ENCODE measurements at places on chromosomes 12 and 14. TPM values are rescaled to one million over a fixed set of nuclear protein-coding genes. Genes with fewer than 3 reads are reported as not detected.

Gene GPR84
- total RNA-seq = not detected

Gene DHRS7
- 47.8 TPM for total RNA-seq

Gene PIWIL1
- not detected for total RNA-seq

Gene HNRNPC
- total RNA-seq = 1,681 TPM

GRCh38 chr12:6056406-6057240, 67.8 kb downstream of the VWF start:
- H3K36me3 ChIP-seq = no peaks in the 10 kb centered on the region
- peaks cover 6% of the 10 kb centered on the region for H3K4me1 ChIP-seq
- no peak overlapping the region for H3K27ac ChIP-seq
- peak; percentile 67 for DNase-seq

DNA sequence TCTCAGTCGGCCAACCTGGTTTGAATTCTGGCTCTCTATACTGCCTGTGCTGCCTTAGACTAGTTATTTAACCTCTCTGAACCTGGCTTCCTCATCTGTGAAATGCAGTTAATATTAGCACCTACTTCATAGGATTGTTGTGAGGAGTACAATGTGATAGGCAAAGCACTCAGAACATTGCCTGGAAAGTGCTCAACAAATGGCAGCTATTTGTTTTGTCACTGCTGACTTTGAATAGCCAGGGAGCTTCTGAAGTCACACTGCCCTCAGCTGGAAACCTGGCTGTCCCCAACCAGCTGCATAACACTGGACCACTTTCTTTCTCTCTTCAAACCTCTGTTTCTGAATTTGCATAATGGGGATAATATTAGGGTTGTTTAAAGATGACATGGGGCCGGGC, 9.6 kb downstream of the TMEM30B start:
- no peak overlapping the region for H3K27ac ChIP-seq
- no peaks in the 10 kb centered on the region for H3K4me1 ChIP-seq
- DNase-seq = no peak
- no peaks in the 10 kb centered on the region for H3K36me3 ChIP-seq
- H3K27me3 ChIP-seq = peaks cover 18% of the 10 kb centered on the region
- no peak overlapping the region for H3K4me3 ChIP-seq

DNA sequence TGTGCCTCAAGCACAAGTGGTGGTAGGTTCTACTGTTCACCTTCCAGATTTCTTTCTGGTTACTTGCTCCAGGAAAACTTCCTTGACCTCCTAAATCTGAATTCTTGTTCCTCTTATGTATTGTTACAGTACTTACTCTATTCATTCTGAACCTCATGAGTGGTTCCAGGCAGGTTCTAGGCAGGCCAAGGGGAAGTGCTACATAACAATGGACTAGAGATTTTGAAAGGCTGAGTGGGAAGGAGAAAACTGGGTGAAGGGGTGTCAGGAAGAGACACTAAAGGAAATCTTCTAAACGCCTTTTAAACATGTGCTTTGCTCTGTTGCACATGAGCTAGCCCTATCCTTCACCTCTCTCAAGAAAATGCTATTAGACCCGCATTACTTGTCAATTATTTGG, 1.6 kb downstream of the YARS2 start:
- no peak for DNase-seq
- H3K4me1 ChIP-seq = peaks cover 17% of the 10 kb centered on the region
- peaks cover 16% of the 10 kb centered on the region for H3K36me3 ChIP-seq
- peak overlapping the region; percentile 91 for H3K4me3 ChIP-seq
- H3K27me3 ChIP-seq = no peaks in the 10 kb centered on the region

GRCh38 chr14:32596390-32596789, 267.3 kb downstream of the AKAP6 start:
- no peak for DNase-seq
- no peak overlapping the region for H3K27ac ChIP-seq
- H3K4me1 ChIP-seq = peaks cover 5% of the 10 kb centered on the region
- H3K36me3 ChIP-seq = no peaks in the 10 kb centered on the region
- H3K4me3 ChIP-seq = no peak overlapping the region
- H3K27me3 ChIP-seq = no peaks in the 10 kb centered on the region

- H3K27me3 ChIP-seq = no peaks in the 10 kb centered on the region
- H3K27ac ChIP-seq = no peak overlapping the region
- peaks cover 5% of the 10 kb centered on the region for H3K4me1 ChIP-seq
- no peaks in the 10 kb centered on the region for H3K36me3 ChIP-seq
- no peak overlapping the region for H3K4me3 ChIP-seq
- no peak for DNase-seq
These were observed 120.5 kb downstream of the TBC1D30 start for GRCh38 chr12:64944966-64945365.

DNA sequence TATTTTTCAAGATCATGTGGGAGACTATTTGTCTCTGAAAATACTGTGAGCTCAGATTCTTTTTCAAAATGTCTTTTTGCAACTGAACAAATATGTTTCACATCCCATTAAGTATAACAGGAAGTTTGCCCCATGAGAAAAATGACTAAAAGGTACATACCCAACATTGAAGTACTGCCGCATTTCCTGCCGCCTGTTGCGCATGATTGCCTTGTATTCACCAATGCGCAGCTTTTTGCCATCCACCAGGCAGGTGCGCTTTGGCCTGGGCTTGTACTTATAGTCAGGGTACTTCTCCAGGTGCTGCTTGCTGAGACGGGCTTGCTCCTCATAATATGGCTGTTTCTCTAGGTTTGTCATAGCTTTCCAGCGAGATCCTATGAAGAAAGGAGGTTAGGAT, 413.2 kb downstream of the SOX5 start:
- H3K27ac ChIP-seq = no peak overlapping the region
- no peak for DNase-seq
- H3K4me1 ChIP-seq = no peaks in the 10 kb centered on the region
- H3K4me3 ChIP-seq = no peak overlapping the region
- H3K36me3 ChIP-seq = peaks cover 20% of the 10 kb centered on the region

DNA sequence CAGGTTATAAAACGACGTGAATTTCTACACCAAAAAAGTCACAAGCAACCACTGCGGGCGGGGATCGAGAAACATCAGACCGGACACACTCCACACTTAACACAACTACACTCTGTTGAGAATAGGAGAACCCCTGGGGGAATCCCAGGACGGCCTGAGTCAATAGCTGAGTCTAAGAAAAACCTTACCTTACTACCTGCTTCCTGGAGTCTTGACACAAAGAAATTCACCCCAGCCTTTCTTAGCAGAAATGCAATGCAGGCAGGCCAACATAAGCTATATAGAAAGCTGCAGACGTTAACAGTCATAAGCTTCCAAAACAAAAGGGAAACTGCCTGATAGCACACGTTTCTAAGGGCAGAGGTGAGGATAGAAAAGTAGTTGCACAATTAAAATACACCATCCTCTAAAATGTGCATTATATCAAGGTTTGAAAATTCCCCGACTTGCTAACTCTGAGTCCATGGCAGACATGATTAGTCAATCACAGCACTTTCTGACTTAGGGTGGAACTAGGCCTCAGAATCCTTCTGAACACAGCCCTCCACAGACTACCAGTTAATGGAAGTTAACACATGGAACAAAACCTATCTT, 68.0 kb downstream of the CCDC88C start:
- peaks cover 42% of the 10 kb centered on the region for H3K4me1 ChIP-seq
- peak overlapping the region; percentile 64 for H3K27ac ChIP-seq
- no peak overlapping the region for H3K4me3 ChIP-seq
- no peaks in the 10 kb centered on the region for H3K36me3 ChIP-seq
- DNase-seq = no peak
- no peaks in the 10 kb centered on the region for H3K27me3 ChIP-seq

DNA sequence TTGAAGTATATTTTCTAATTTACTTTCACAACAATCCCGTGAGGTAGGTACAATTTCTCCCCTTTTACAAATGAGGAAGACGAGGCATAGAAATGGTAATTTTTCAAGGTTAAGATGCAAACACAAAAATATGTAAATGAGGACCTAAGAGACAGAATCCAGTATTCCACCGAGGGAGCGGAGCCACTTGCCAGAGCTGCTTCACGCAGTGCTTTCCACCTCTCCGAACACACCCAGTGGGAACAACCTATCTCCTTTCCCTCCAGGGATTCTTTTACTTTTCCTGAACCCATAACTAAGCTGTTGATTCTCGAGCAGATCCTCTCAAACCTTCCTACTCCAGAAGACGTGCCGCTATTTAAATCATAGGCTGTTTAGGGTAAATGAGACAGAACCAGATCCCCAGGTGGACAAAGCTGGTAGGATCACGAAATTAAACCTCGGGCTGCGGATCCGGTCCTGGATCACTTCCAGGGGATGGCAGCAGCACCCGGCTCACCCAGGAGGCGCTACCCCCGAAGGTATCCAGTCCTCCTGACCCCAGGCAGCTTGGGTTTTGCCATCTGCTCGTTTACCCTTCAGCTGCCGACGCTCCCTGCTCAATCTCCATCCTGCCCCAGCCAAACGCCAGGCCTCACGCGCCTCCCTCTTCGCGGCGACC, 1.5 kb downstream of the DDHD1 start:
- peaks cover 13% of the 10 kb centered on the region for H3K4me1 ChIP-seq
- no peaks in the 10 kb centered on the region for H3K27me3 ChIP-seq
- no peak overlapping the region for H3K27ac ChIP-seq

DNA sequence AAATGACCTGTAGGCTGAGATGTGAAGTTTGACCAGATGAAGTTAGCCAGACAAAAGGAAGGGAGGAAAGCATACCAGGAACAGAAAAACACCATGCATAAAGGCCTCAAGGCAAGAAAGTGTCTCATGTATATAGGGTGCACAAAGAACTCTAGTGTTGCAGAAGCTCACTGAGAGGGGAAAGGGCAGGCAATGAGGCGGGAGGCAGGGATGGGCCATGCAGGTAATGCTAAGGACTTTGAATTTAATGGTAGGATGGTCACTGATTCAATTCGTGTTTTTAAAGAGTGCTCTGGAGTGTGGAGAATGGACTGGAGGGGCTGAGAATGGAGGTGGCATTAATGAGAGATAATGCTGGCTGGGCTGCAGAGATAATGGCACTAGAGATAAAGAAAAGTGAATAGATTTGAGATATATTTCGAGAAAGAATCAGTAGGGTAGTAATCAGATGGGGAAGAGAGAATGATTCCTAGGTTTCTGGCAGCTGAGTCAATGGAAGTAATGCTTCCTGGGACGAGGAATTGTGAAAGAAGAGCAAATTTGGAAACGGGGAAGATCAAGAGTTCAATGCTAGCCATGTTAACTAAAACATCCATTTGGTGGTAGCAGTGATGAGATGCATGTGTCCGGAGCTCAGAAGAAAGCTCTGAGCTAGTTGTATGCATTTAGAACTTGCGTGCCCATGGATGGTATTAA, 43.1 kb downstream of the LIMA1 start:
- no peak overlapping the region for H3K4me3 ChIP-seq
- no peak for DNase-seq
- no peak overlapping the region for H3K27ac ChIP-seq
- H3K4me1 ChIP-seq = no peaks in the 10 kb centered on the region
- no peaks in the 10 kb centered on the region for H3K27me3 ChIP-seq

Measured in neural progenitor cell (in vitro differentiated cells).